Progenitor cell of endocrine pancreas (in vitro differentiated cells): ENCODE measurements at places on chromosomes 16 and 17.

DNA sequence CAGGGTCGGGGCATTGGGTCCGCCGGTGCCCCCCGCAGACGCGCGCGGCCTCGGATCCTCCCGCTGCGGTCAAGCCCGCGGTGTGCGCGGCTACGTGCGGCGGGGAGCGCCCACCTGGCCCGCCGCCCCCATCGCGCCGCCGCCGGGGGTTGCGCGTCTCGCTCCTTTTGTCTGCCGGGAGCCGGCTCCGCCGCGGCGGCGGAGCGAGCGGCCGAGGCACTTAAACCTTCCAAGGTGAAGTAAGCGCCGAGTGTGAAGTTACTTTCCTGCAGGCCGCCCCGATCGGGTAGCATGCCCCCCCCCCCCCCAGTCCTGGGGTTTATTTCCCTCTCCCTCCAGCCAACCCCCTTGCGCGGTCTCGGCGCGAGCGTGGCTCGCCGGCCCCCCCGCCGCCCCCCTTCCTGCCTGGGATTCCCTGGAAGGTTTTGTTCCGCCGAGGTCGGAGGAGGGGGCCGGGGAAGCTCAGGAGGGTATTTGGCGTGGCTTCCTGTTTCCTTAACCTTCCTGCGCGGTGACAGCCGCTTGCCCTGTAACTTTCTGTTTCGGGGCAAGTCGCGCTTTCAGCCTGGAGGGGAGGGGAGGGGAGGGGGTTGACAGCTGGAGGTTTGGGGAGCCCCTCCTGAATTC is 56.6 kb upstream of the GSE1 start:
- DNase-seq = peak; percentile 35

- DNase-seq = no peak
Measured at GRCh38 chr17:55062921-55063320, 94.4 kb downstream of the STXBP4 start.

- no peak for DNase-seq
Measured at GRCh38 chr16:78100112-78100467, 636 bp downstream of the WWOX start.

DNA sequence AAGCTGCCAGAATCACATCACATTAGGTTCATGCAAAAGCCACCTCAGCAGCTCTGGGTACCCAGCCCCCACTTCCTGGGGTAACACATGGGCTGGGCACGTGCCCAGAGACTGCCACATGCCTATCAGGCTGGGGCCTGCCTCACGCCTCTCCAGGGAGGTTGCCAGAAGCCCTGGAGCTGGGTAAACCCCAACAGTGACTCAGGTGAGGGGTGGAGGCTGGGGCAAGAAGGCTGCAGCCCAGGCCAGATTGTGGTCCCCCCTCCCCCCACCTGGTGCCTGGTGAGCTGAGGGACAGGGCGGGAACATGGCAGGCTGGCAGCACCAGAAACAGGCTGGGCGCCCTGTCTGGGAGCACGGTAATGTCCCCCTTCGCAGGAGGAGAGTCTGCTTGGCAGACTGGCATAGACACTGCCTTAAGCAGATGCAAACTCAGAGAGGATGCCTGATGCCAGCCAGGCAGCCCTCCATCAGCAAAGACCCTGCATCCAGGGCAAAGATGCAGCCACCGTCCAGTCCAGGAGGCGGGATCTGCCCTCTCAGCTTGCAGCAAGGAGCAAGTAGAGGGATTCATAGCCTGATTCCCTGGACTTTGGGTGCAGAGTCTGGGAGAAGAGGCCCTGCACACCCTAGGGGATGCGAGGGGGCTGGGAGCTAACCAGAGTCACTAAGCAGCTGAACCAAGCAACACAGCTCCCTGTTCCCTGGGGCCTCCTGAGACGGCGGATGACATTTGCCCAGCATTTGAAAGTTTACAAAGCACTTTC is 28.8 kb downstream of the NGFR start:
- DNase-seq = no peak

GRCh38 chr16:56348168-56349085 is 76.9 kb downstream of the AMFR start:
- DNase-seq = no peak

- no peak for DNase-seq
Measured at GRCh38 chr17:57603546-57603945, 141.6 kb downstream of the CCDC182 start.

- DNase-seq = no peak
Measured at GRCh38 chr17:49872754-49873377, 25.0 kb upstream of the TAC4 start.

DNA sequence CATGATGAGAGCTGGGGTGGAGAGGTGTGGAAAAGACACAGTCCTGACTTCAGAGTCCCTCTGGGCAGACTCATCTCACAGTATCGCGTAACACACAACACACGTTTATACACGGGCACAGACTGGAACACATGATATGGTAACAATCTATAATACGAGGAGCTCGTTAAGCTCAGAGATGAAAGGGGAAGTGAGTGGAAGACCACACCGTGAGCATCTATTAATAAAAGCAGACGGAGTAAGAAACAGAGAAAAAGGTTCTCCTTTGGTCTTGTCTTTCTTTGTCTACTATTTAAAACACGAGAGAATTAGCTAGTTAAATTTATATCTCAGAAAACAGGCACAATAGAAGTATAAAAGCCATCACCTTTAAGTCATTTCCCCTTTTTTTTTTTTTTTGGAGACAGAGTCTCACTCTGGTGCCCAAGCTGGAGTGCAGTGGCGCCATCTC is 13.5 kb downstream of the ANKRD11 start:
- no peak for DNase-seq

DNA sequence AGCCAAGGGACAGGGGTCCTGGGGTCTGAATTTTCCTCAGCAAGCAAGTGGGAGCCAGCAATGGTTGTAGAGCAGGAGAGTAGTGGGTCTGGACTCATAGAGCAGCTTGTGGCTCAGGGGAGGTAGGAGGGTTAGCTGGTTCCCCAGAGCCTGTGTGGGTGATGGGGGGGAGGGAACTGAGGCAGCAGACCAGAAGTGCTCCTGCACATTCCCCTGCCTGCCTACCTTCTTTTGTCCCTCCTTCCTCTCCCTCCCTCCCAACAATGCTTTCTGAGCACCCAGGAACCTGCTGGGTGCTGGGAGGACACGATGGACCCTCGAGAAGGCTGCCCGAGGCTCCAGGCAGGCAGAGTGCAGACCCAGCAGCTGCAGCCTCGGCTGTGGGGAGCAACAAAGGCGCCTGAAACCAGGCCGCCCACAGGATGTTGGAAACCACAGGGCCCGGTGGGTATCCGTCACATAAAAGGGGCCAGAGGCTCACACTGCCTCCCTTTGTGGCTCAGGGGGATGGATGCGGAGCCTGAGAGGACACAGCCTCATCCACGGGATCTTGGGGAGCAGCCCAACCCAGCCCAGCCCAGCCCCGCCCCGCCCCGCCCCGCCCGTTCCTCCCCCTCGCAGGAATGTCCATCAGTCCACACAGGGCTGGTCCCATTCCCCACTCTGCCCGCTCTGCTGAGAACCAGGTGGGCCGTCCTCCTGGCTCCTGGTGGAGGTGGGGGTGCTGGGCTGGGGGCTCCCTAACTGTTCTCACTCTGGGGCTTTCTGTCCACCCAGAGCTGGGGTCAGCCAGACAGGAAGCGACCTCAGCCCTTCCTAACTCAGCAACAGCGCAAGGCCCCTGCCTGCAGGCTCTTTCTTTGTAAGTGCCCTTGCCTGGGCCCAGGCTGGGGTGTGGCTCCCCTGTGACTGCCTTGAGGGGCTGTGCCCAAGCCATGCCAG is 1.7 kb upstream of the NLRC3 start:
- no peak for DNase-seq

DNA sequence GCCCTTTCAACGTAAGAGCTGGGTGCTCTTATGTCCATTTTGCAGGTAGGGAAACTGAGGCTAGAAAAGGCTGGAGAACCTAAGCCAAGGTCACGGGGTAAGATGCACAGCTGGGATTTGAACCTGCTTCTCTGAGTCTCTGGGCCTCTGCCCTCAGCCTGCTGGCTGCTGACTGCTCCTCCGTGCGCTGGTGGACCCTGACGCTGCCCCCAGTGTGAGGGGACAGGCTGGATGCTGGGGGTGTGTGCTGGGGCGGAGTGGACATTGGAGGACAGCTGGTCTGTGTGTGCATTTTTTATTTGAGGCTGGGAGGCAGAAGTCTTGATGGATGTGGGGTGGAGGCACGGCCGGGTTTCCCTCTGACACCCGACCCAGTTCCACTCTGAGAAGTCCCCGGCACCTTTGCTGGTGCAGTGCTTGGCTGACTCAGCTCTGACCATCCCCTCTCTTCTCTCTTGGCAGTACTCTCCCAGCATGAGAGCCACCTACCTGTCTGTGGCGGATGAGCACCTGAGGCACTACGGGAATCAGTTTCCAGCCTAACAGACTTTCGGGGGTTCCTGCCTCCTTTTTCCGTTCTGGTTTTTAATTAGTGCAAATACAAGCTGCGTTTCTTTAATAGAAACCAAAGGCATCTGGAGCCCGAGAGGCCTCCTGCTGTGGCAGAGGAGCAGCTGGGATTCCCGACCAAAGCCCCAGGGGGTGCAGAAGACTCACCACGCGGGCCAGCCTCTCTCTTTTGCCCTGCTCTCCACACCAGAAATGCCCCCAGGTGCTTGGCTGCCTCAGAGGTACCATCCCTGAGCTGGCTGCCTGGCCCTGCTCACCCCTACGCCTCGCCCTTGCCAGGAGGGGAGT is 14.1 kb upstream of the DNAI2 start:
- DNase-seq = no peak

DNA sequence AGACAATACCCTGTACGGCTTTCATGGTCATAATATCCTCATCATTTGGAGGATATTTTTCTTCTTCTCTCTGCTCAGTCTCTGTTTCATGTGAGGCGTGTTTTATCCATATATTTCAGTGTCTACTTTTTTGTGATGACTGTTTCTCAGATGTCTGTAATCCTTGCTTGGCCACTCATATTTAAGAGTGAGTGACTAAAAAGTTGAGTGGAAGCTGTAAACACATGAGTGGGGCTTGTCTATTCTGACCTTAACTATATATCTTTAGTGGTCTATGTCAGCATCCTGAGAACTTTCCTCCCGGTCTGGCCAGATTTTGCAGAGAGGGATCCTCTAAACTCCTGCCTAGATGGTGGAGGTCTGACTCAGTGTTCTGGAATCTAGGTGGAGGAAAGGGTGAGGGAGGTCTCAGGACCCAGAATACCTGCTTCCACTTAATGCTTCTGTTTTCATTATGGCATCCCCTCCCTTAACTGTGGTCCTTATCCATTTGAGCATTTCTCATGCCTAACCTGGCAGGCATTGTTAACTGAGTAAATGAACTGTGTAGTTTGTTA is 6.0 kb downstream of the DDX19B start:
- no peak for DNase-seq

DNA sequence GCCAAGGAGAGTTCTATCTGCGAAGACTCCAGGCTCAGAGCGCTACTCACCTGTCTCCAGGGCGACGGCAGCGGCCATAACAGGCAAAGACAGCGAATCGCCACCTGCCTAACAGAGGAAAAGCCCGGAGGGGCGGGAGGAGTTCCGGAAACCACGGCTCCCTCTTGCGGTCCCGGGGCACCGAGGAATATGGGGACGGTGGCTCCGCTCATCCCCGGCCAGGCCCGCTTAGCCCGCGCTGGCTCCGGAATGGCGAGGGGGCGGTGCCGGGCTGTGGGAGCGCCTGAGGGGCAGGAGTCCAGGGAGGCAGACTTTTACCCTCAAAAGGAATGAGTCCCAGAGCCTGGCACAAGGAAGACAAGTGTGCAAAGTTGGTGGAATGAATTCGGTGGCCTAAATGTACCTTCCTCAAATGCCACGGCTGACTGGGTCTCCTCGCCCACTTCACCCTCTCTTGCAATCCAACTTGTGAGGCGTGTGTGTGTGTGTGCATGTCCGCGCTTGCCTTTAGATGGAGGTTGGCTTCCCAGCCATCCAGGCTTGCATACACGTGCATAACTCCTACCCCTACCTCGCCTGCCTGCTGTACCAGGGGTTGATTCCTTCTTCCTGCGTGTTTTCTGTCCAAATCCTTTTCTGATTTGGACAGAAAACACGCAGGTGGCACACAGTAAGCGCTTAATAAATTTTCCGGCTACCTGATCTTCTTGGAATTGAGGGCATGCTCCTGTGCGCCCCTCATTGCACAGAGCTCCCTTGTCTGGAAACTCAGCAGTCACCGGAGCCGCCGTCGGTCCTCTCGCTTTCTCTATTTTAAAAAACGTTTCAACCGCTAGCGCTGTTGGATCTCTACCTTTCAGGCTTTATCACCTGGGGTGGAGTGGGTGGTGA is 3.5 kb downstream of the C17orf100 start:
- DNase-seq = no peak

DNA sequence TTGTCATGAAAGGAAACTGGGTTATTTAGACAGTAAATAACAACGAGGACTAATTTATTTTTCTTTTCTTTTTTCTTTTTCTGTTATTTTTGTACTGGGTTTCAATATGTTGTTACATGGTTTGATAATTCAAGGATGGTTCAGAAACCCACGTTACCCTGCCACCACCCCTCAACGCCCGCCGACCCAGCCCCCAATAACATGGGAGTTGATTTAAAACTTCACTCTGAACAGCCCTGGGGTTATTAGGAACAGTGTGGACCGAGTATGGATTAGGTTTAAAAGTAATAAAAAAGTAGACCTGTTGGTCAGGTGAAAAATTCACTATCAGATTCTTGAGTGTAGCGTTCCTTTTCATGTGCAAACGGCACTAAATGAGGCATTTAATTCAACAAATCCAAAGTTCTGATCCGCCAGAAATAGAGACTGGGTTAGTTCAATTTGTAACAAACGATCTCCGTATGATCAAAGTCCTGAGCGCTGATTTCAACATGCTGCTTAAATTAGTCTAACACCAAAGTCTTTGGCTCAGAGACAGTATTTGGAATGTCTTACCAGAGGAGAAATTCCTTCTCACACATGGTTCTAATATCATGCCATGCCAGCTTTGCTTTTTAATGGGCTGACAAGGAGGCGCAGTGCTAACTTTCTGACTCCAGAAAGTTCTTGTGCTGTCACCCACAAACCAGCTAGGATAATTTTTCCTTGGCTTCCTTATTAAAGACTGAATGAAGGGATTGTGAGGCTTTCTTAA is 173.1 kb upstream of the IRX3 start:
- no peak for DNase-seq

GRCh38 chr16:55539049-55539448 is 27.4 kb upstream of the CAPNS2 start:
- DNase-seq = no peak

- no peak for DNase-seq
Measured at GRCh38 chr17:49907279-49907678, 59.4 kb upstream of the TAC4 start.

DNA sequence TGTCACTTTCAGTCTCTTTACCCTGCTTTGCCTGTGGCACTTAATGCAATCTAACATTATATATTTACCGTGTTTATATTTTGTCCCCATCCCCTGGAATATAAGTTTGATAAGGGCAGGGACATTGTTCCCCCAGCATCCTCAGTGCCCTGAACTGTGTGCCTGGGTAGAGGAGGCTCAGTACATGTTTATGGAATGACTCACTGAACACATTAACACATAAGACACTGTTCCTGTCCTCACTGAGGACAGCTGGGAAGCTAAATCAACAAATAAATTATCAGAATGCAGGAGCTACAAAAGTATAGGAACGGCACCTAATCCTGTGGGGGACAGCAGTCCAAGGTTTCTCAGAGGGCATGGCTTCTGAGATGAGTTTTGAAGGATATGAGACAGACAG is 27.8 kb downstream of the GRIN2A start:
- DNase-seq = no peak
